Left renal pelvis (tissue), 4 donors: ENCODE measurements at places on chromosomes 12 and 14.

DNA sequence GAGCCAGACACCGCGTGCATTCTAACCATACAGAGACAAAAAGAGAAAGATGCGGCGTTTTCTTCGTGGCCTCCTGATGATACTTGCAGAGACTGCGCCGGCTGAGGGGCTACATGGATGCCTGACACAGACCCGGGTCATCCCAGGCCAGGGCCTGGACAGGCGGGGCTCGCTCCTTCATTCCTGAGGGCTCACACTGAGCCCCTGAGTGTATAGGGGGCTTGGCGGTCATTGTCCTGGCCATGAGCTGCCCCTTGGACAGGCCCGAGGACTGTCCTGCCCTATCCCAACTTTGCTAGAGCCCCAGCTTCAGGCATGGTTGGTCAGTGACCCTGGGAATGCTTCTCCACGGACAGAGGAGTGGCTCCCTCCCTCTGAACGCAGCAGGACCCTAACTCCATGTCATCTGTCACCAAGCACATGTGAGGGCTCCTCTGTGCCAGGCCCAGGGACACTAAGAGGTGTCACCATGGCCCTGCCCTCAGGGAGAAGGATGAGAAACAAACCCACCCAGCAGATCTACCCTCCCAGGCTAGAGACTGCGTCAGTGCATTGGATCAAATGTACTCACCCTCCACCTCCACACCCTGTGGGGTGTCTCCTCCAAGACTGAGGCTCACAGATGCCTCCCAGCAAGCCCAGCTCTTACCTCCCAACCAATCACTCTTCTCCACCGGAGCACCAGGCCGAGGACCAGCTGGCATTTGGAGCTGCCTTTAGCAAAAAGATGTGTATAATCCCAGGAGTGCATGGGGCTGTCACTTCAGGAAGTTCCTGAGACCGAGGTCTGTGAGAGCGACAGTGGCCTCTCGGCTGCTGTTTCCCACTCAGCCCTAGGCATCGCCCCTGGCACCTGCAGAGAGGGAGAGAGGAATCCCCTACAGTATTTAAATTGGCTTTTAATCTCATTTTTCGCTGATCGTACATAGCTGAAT is 102.7 kb downstream of the DICER1 start:
- DNase-seq = no peak

GRCh38 chr12:74963867-74964331 is 245.7 kb downstream of the KCNC2 start:
- DNase-seq = no peak

DNA sequence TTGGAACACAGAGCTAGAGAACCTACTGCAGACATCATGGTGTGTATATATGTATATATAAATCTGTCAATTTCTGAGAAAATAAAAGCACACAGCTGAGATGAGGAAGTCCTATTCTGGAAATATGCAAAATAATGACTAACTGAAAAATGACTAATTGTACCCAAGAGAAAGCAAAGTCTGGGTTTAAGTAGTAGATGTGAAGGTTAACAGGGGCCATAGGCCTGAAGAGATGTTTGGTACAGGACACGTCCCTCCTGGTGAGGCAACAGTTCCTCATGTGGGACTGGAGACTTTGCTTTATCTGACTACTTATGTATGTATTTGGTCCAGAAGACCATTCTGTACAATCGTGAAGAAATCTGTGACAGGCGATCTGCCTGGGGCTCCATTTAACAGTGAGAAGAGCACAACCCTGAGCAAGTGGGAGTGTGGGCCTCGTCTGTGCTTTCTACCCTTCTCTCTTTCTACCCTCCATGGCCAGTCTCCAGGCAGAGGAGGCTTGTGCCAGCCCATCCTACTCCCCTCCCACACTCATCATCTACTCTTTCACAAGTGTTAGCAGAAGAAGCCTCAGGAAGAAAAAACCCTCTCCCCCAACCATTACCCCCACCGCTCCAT is 67.5 kb downstream of the SLC41A2 start:
- DNase-seq = no peak

- DNase-seq = no peak
Observed at GRCh38 chr14:63277591-63278183, 41.0 kb downstream of the GPHB5 start.

- DNase-seq = no peak
Observed at GRCh38 chr12:38890102-38890855, 15.1 kb downstream of the CPNE8 start.

DNA sequence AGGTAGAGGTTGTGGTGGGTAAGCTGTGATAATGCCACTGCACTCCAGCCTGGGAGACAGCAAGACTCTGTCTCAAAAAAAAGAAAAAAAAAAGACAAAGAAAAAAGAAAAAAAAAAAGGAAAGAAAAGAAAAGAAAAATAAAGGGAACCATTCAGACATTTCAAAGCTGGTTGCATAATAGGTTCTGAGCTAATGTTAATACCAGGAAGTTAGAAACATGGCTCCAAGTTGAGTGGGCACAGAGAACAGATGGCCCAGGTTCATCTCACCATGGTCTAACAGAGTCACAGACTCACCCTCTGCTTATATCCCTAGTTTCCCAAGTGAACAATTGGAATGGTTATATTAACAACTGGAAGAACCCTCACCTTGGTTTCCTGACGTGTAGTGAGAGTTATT is 17.4 kb upstream of the ZDHHC17 start:
- no peak for DNase-seq

DNA sequence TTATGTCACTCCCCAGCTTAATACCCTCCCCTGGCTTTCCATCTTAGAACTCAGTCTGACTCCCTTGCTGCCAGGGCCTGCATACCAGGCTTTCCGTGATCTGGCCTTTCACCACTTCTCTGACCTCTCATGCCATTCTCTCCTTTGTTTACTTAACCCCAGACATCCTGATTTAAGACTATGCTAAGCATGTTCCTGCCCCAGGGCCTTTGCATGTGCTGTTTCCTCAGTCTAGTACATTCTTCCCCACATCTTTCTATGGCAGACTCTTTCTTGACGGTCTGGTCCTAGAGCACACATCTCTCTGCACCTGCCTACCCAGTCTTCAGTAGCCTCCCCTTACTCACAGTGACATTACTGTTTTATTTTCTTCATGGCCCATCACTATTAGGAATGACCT is 42.2 kb downstream of the PLXNC1 start:
- DNase-seq = no peak

DNA sequence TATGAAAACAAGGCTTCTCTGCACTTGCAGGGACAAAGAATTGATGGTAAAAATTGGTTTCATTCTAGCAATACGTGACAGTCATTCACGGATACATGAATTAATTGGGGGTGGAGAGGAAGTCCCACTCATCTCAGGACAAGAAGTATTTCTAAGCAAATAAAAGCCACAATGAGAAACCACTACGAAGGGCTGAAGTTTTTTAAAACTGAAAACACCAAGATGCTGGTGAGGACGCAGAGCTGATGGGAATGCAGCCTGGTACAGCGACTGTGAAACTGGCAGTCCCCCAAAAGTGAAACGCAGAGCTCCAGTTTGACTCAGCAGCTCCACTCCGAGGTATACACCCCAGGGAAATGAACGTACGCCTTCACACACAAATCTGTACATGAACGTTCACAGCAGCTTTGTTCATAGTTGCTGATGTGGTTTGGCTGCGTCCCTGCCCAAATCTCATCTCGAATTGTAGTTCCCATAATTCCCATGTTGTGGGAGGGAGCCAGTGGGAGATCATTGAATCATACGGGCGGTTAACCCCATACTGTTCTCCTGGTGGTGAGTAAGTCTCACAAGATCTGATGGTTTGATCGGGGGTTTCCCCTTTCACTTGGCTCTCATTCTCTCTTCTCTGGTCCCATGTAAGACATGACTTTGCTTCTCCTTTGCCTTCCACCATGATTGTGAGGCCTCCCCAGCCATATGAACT is 89.0 kb downstream of the SCARB1 start:
- DNase-seq = no peak

- no peak for DNase-seq
Observed at GRCh38 chr12:29033519-29033918, 115.6 kb upstream of the FAR2 start.

- DNase-seq = no peak
Observed at GRCh38 chr14:25095736-25096437, 45.9 kb upstream of the STXBP6 start.

- no peak for DNase-seq
Observed at GRCh38 chr12:7064516-7064915, 4.0 kb downstream of the C1S start.

- no peak for DNase-seq
Observed at GRCh38 chr12:127570793-127571360, 696.1 kb upstream of the TMEM132C start.

DNA sequence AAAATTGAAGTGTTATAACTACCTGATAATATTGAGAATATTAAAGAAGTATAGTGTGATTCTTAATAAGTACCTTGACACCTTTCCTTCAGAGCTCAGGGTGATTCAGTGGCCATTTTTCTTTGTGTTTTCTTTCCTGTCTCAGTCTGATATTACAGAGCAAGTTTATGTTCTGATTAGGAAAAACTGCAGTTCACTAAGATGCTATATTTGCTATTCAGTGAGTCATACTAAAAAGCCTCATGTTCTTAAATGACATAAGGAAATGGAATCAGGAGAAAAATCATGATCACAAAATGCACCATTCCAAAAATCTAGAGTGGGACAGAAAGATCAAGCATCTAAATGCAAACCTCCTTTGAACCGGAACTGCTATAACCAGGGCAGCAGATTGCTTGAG is 390.6 kb upstream of the ATP2B1 start:
- no peak for DNase-seq

- no peak for DNase-seq
Observed at GRCh38 chr14:105165134-105165704, 3.4 kb downstream of the JAG2 start.

- no peak for DNase-seq
Observed at GRCh38 chr12:121926874-121927706, 8.7 kb downstream of the CFAP251 start.

GRCh38 chr14:21771671-21772070 is 98.1 kb upstream of the OR4E1 start:
- no peak for DNase-seq

- DNase-seq = no peak
Observed at GRCh38 chr14:105099778-105100177, 34.5 kb upstream of the GPR132 start.

DNA sequence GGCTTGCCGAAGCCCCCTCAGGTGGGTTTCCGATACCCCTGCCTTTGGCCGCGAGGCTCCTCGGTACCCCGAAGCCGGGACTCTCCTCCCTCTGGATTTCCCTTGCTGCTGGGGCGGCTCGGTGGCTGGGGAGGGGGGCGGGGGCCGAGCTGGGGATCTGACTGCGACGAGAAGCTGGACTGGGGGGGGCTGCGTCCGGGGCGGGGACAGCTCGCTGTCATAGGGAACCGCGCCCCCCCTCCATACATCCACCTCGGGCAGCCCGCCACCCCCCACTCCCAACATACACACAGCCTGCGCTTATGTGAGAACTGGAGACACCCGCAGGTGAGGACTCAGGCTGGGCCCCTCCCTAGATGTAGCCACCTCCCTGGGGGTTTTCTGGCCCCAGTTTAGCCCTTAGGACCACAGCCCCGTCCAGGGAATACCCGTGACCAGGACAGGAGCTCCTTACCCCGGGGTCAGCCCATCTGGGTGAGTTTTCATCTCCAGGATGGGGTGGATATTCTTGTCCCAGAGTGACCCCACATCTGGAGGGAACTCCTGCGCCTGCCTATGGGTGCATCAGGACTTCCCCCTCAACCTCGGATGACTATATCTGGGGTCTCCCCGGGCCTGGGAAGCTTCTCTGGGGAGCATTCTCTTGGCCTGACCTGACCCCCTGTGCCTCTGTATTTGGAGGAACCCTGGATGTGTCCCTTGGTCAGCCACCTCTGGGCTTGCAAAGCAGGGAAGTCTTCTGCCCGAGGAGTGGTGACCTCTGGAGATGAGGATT is 687 bp downstream of the ASIC1 start:
- DNase-seq = no peak

DNA sequence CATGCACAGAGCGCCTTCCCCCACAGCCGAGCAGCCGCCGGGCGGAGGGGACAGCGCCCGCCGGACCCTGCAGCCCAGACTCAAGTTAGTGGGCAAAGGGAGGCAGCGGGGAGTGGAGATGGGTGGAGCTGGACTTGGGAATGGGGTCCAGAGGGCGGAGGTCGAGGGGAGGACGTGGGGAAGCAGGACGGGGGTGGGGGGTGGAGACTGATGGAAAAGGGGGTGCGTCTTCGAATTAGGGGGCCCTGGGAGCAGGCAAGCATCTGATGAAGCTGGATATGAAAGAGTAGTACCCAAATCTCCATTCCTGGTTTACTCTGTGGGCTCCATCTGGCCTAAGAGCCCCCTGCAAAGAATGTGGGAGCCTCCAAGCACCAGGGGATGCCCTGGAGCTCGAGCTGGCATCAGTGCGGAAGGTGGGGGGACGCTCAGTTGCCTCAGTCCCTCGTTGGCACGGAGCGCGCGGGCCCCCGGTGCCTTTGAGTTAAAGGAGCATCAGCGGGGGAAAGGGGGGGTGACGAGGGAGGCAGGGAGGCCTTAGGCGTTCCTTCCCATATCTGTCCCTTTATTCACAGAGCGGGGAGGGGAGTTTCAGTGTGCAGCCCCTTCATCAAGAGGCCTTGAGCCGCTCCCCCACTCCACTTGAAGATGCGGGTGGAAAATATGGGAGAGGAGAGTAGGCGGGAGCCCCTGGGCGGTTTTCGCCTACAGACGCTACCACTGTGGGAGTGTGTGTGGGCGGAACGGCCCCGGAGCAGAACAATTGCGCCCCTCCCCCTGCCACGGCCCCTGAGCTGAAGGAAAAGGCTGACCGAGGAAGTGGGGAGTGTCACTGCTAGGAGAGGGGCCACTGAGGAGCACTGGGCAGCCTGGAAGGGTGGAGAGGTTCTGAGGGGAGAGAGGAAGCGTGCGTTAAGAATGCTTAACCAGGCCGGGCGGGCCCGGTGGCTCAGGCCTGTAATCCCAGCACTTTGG is 644 bp downstream of the NAB2 start:
- DNase-seq = peak; percentile 66

DNA sequence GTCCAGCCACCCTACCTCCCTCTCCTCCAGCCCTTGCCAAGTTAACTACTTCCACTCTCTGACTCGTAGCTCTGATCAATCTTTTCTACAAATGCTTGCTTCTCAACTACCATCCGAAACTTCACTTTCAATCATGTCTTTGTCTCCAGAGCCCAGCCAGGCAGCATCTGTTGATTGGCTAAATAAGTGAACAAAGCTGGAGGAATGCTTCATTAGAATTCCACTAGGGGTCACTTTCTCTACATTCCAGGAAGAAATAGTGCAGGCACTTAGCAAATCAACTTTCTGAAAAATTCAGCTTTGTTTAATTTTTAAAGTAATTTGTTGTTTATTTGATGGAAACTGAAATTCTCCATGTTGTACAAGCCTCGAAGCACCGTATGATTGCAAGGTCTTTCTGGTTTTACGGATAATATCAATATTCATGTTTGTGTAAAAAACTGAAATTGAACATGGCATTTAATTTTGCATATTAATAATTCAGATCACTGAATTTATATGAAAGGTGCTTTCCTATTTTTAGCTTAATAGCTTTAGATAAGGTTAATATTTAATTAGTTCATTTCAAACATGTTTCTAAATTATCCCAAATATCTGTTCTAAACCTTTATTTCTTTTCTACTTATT is 32.4 kb upstream of the HELB start:
- DNase-seq = no peak
